Thyroid gland (tissue), 4 donors: ENCODE measurements at places on chromosomes 7 and 10. TPM values are rescaled to one million over a fixed set of nuclear protein-coding genes. Genes with fewer than 3 reads are reported as not detected.

- DNase-seq: no peak
Observed at GRCh38 chr7:135827391-135827790, 78.8 kb upstream of the FAM180A start.

- DNase-seq: no peak
Observed at GRCh38 chr10:13161857-13162271, 506 bp downstream of the MCM10 start.

- no peak for DNase-seq
Observed at GRCh38 chr7:80207501-80207900, 72.9 kb downstream of the GNAI1 start.

The PKD2L1 gene
- not detected for total RNA-seq

The SLC18A2 gene
- 0.13 TPM for total RNA-seq

The ZNF783 gene
- 16.9 TPM for total RNA-seq

DNA sequence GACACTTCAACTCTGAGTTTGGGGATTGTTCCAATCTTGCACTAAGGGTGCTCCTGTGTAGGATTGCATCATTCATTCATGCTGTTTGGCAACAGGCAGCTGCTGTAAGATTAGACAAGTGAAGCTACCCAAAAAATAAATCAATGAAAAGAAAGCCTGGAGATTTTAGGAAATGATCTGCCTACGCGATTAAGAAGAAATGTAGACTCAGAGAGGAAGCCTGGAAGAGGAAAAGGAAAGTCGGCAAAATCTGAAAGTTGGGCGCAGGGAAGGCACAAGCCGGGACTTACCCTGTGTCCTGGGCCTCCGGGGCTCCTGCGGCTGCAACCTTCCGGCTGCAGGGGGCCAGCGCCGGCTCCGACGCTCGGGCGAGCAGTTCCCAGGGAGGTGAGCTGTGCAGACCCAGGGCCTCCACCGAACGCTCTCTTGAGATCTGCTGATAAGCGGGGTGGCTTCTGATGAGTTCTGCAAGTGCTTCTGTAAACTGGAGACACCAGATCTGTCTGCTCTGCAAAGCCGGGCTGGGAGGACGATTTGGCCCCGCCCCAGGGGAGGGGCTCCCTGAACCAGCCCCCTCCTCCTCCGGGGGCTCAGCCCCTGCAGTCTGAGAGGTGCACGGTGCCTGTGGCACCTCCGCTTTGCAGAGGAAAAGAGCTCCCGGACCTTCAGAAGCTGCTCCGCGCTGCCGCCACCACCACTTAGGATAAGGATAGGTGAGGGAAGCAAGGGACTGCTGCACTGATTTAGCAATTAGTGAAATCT lies 17.4 kb downstream of the PSPH start:
- DNase-seq: peak; percentile 67
